ENCODE measurements at places on chromosomes 4 and X.
A peak's percentile ranks its signal among the peaks of the same experiment; 100 is the strongest.

DNA sequence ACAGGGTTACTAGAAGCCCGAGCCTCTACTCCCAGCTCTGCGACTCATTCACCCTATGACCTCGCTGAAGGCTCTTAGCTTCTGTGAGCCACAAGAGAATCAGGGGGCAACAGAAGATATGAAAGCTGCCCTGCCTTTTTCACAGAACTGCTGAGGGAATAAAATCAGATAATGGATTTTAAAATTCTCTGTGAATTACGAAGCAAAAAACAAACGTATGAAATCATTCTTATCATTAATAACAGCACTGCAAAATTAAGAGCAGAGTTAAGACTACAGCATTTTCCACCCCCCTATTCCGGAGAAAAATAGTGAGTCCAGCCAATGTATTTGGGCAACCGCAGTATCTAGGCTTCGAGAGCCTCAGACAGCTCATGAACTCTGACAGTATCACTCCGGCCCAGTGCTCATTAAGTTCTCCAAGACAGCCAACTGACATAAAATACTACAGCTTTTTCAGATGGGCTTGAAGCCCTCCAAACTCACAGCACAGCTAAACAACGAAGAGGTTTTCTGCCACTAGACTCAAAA is 33.4 kb downstream of the AFAP1 start:
- no peak for DNase-seq

DNA sequence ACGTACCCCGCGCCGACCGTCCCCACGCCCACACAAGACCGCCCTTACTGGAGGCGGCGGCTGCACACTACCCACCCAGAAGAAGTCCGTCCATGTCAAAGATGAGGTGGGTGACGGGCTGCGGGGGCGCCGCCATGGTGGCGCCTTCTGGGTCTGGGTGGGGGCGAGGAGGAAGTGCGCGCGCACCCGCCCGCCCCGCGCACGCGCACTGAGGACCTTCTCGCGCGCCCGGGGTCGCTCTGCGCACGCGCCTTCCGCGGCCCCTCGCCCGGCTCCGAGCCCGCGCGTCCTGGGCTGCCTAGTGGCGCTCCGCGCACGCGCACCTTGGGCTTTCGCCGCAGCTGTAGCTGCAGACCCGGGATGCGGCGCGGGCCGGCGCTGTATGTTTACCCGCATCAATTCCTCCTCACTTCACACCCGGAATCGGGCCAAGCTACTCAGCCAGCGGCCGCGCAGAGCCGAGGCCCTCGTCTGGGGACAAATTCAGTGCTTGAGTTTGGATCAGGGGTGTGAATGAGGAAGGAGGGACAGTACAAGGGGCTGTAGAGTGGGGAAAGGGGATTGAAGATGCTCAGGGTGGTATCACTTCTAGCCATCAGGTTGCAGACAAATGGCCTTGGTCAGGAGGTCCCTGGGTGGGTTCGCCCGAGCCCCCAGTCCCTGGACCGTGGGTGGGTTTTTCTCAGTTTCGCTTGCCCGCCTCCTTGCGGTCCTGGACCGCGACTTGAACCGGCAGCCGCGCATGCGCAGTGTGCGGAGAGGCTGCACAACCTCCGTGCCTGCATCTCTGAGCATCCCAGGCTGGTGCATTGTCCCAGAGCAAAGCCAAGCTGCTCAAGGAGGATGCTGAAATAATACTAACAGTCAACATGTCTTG is at the start of gene PUDP:
Gene PUDP (minus strand): TSS at position 176 of the 877 bp plus-strand sequence. CDS start 40 bp downstream, at position 136.
- peak; percentile 61 for DNase-seq

GRCh38 chr4:86493460-86493859 is 100.7 kb upstream of the PTPN13 start:
- DNase-seq, result no peak

- no peak for DNase-seq
These were observed 20.9 kb upstream of the IQCM start for GRCh38 chr4:149836546-149836945.

DNA sequence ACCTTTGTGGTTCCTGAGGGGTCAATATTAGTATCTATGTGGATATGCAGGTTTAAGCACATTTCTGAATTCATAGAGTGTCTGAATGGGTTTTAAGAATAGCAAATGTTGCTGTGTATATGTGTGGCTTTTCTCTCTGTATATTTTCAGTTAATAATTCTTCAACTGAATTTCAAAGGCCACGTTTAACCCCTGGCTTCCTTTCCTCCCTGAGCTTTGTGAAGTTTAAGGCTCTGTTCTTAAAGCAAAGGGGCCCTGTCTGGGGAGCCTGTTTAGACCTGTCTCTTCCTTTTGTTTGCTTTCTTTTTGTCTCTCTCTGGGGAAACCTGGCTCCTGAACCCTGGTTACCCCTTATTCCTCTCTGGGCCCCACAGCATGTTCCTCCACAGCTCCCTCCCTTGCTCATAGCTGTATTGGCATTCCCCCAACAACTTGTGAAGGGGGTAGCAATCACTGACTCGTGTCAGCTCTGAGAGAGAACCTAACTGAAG is 139.1 kb downstream of the COL4A6 start:
- no peak for DNase-seq

DNA sequence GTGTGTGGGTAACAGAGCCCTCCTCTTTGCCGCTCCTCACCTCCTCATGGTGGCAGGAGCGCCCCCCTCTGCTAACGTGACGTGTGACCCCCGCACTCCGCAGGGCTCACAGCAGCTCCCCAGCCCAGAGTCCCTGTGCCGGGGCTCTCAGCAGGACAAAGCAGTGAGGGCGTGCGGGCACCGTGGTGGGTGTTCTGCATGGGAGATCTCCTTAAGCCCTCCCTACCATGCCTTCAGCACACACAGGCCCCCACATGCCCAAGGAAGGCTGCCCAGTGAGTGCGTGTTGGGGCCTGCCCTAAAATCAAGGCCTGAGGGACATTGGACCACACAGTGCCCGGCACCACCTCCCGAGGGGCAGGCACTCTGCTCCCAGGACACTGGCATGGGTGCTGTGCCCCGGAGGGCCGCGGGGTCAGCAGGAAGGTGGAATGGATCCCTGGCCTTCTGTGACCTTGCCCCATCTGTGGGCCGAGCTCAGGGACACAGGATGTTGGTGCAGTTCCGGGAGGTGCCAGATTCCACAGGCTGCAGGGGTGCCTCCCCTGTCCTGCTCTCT is 10.1 kb downstream of the PSAPL1 start:
- DNase-seq, result peak; percentile 34

GRCh38 chr4:83019794-83020494 is 9.3 kb upstream of the LIN54 start:
- no peak for DNase-seq

- no peak for DNase-seq
These were observed 19.2 kb downstream of the SUPT20HL2 start for GRCh38 chrX:24294619-24295018.

DNA sequence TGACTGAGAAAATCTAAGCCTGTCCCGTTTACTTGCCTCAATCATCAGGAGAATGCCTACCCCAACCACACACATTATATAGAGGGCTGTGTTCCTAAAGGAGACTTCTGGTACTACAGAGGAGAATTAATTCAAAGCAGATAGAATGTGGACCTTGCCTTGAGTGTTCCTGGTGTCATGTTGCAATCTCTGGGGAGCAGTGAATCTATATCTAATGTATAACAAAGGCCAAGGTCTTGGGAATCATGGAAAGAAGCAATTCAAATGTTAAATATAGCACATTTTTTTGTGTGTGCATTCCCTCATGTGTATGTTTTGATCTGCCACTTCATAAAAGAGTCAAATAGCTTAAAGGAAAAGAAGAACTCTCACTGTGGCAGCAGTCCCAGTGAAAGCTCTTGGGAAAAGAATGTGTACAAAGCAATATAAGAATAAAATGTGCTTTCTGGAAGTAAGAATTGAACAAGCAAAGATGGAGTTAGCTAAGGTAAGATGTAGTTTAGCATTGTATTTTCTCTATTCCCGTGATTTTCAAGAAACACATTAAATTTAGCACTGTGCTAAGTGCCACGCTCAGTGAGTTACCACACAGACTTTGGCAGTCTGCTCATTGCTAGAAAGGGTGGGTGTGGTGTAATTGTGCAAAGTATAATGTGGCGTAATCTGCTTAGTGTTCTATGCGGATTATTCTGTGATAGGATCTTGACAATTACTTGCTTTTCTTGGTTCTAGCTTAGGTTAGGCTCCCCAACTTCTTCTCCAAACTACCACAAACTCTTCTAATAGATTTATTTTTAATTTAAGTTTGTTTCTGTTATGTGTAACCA is 13.7 kb downstream of the ADH6 start:
- no peak for DNase-seq

GRCh38 chrX:150410513-150410912 is 47.4 kb downstream of the MAMLD1 start:
- DNase-seq, result no peak

- DNase-seq, result peak; percentile 47
These were observed 8.7 kb upstream of the PPP3CA start for GRCh38 chr4:101355767-101356702.

DNA sequence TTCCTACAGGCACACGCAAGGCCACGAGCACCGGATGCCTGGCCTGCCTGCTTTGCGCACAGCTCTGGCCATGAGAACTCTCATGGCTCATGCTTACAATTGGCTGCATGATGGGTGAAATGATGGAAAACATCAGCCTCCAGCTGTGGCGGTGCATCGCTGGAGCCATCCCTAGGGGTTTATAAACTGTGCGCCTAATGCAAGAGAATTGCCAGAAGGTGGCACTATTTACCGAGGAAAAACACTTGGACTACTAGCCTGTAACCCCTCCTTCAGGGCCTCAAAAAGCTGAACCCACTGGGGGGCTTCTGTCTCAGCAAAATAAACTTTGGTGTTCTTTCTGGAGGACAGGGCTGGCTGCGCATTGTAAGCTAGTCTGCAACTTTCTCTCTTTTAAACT is 51.9 kb downstream of the PHKA2 start:
- no peak for DNase-seq

DNA sequence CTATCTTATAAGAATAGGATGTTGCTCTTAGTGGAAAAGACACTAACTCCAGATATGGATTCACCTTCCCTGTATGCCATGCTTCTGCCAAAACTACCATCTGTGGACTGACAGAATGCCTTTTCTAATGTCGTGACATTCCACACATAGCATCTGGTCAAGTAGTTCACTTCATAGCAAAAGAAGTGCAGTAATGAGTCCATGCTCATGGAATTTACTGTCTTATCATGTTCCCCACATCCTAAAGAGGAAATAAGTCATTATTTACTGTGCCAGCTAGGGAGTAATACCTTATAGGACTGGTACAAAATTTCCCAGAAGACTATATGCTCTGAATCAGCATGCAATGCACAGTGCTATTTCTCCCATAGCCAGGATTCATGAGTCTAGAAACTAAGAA is 562.4 kb downstream of the TLL1 start:
- no peak for DNase-seq

GRCh38 chrX:72470532-72471223 is 102.0 kb downstream of the HDAC8 start:
- no peak for DNase-seq

GRCh38 chr4:158529505-158529904 is 7.8 kb downstream of the RXFP1 start:
- no peak for DNase-seq

DNA sequence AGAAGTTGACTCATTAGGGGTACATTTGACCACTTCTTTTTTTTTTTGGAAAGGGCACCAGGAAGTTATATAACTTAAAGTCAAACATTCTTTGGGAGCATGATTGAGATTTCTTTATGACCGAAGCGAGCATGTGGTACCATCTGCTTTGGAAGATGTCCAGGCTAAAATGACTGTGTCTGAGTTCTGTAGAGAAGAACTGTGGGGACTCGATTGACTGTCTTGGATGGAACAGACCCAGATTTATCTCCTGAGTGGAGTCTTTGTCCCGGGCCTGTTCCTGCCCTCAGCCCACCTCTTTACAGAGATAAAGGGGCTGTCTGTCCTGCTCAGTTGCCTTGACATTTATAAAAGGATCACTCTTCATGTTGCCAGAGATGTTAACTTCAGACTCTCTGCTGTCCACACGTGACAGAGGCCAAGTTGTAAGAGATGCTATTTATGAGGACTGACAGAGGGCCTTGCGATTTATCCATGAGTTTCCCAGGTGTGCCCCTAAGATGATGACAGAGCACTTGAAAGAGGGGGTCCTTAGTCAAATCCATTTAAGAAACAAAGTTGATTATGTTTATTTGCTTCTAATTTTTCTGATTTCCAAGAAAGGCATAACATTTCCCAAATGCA is 16.8 kb downstream of the SMIM20 start:
- DNase-seq, result no peak

DNA sequence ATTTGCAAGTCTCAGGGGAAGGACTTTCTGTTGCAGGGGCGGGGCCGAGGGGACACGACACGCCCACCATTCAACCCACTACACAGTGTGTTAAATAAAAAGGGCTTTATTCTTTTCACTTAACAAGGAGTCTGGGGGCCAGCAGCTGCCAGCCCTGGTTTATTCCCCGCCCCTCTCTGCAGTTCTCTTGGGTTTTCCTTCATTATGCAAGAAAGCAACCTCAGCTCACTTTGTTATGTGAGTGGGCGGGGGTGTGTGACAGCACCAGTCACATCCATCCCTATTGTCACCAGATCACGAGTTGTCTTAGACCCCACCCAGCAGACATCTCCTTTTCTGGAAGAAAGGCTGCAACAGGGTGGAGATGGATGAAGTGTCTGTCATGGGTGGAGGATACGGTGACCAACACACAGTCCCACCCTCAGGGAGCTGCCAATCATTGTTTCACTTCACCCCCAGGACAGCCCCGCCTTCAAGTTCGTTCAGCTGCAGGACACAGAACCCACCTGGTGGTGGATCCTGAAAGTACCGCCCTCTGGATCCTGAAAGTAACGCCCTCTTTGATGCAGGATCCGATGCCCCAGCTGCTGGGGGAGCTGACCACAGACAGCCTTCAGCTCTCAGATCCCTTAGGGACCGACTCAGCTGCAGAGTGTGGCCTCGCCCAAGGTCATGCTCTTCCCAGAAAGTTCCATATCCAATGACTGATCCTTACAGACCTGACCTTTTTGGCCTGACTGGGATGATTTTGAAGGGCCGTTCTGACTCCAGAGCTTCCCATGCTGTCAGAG is 79.6 kb downstream of the SMIM20 start:
- no peak for DNase-seq

DNA sequence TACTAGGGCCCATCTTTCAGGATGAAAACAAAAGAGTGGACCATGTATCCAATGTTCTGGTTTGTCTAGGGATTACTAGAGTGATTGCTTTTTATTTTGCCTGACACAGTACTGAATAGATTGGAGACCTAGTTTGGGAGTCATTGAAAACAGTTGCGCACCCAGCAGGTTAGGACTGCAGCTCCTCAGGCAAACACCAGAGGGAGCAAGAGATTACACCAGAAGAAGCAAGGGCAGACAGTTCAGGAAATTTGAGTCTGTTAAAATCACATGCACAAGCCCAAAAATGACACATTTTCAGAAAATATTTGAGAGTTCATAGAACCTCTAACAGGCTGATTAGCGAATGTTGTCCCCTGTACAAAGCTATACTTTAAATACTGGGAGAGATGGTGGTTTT is 55.6 kb downstream of the CYLC1 start:
- DNase-seq, result no peak

DNA sequence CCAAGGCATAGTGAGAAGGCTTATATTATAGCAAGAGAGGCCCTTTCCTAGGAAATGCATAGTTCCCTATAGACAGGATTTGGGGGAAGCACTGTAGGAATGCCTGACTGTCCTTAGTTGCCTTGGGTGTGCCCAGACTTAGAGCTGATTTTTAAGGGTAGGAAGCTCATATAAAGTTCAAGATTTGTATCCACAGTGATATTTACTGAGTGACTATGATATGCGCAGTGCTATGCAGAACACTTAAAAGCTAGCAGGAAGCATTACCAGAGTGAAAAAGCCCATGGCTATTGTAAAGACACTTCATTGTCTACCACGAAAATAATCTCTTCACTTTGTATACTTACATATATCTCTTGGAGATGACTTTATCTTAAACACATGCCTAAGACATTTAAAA is 50.1 kb upstream of the IL13RA1 start:
- no peak for DNase-seq

All from RWPE2 (cell line).